A549 treated with dexamethasone at 1 μM for 4 hours (cell line): ENCODE measurements at places on chromosomes 4 and X. TPM values are rescaled to one million over a fixed set of nuclear protein-coding genes. Genes with fewer than 3 reads are reported as not detected.

The TMPRSS11B gene
- total RNA-seq, result not detected in 5 replicates

The CFAP299 gene
- total RNA-seq, result not detected in 5 replicates

The MAOB gene
- 0.14 to 0.25 TPM (median 0.19 TPM) in 5 replicates for total RNA-seq

The HPGD gene
- total RNA-seq, result 76.6 to 88.4 TPM (median 79.0 TPM) in 5 replicates

The BMX gene
- total RNA-seq, result not detected in 5 replicates

The TMEM255A gene
- total RNA-seq, result 0.33 to 1.1 TPM (median 0.61 TPM) in 5 replicates

The IL3RA gene
- 0.09 to 0.44 TPM (median 0.20 TPM) in 5 replicates for total RNA-seq

The KCND1 gene
- total RNA-seq, result 0.70 to 1.4 TPM (median 1.1 TPM) in 5 replicates

The LINC00632 gene
- total RNA-seq, result 1.3 to 1.7 TPM (median 1.4 TPM) in 5 replicates

The FSTL5 gene
- 0.05 TPM in 1 of 5 replicates, not detected in the others for total RNA-seq

The MAOA gene
- 0.59 to 0.87 TPM (median 0.79 TPM) in 5 replicates for total RNA-seq

The EIF2S3 gene
- 142 to 167 TPM (median 164 TPM) in 5 replicates for total RNA-seq

The TASL gene
- not detected in 5 replicates for total RNA-seq
